ENCODE measurements at places on chromosomes 2 and 18.

DNA sequence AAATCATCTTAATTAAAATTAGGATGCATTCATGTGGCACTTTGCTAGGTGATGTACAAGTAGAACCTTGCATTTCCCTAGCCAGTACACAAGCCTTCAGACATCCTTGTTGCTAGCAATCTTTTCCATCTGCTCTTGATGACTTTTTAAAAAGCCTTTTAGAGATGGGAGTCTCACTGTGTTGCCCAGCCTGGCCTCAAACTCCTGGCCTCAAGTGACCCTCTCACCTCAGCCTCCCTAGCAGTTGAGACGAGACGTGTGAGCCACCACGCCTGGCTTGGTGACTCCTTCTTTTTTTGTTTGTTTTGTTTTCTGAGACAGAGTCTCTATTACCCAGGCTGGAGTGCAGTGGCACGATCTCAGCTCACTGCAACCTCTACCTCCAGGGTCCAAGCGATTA lies 1.7 kb upstream of the CCDC88A start:
- DNase-seq: no peak

- DNase-seq: no peak
Observed at GRCh38 chr2:151891566-151892194, 63.5 kb upstream of the ARL5A start.

DNA sequence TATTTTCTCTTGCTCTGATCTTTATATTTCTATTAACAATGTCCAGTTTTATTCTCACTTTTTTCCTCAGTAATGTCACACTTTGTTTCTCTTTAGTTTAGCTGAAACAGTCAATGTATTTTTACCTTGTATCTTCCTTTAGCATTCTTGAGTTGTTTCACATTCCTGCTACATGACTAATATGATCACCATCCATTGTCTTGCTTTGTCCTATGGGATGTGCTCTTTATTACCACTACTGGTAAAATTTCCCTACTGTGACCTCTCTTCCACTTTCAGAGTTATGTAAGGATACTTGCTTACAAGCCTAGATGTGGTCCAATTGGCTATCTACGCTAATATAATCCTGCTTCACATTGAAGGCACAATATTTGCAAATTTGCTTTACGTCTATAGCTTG lies 457.9 kb downstream of the PIK3C3 start:
- DNase-seq: no peak

DNA sequence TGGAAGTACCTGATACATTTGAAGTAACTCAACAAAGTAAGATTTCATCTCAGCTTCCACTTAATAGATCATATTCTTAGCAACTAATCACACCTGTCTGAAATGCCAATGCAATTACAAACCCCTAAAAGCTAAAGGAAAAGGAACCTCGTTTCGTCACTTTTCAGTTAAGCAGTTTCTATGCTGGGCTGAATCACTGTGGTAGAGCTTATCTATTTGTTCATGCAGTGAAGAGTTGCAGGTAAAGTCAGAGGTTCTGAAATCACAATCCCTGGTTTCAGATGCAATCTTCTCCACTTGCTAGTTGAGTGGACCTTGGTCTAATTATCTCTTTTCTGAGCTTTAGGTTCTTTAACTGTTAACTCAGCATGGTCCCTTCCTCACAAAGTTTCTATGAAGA lies 6.3 kb downstream of the HRH4 start:
- DNase-seq: no peak

DNA sequence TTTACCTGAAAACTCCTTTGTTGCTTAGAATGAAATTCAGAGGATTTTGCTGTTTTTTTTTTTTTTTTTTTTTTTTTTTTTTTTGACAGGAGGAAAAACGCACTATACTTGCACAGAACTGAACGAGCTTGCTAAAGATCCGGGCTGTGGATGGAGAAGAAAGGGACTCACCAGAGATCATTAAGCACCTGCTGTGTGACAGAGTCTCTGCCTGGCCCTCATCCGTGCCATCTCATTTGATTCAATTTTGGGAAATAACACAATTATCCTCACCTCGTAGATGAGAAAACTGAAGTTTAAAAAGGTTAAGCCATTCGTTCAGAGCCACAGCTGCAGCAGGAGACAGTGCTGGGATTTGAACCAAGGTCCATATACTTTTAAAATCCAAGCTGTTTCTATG lies 775.4 kb upstream of the ID2 start:
- DNase-seq: no peak

- DNase-seq: no peak
Observed at GRCh38 chr2:29780906-29781305, 140.5 kb downstream of the ALK start.

DNA sequence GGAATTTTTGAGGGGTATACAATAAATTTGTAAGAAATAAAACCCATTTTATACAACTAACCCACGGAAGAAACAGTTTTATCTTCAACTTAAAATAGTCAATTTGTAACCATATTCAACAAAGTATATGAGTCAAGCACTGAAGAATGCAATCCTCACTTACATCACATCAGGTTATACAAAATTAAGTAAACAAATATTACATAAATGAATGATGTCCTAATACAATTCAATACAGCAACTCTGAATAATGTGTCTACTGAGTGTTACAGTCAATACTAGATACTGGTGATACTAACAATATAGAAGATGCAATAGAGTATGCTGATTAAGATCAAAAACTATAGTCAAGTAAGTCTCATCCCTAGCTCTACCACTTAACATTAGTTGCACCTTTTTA lies 58.6 kb downstream of the FANCL start:
- DNase-seq: no peak

DNA sequence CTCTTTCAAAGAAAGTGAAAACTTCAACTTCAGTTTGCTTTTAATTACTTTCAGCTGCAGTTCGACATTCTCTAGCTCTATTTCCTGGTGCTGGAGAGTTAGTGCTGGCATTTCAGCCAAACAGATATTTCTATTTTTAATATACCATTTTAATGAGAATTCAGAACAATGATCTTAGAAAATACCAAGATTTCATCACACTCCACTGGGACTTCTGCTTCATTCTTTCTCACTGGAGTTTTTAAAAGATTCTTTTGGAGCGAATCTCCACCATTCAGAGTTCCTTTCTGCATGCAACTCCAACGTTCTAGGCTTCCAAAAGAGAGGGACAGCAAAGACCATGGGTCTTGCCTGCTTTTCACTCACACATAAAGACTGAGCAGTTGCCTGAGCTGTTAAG lies 94.2 kb downstream of the CABLES1 start:
- no peak for DNase-seq

DNA sequence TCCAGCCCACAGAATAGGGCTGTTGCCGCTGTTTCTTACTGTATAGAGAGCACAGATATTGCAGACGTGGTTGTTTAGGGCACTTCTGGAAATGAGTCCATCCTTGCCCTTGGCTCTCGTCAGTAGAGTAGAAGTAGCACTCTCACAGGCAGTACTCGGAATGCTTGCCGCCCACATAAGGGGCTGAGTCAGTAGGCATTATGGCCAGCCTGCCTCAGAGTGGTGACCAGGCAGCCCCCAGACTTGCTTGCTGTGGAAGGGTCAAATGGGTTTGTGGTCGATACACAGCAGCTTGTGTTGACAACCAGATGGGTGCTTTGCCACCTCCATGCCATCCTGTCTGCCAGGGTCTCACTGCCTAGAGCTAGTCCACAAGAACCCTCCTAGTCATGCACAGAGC lies 38.7 kb downstream of the PLEKHB2 start:
- no peak for DNase-seq

DNA sequence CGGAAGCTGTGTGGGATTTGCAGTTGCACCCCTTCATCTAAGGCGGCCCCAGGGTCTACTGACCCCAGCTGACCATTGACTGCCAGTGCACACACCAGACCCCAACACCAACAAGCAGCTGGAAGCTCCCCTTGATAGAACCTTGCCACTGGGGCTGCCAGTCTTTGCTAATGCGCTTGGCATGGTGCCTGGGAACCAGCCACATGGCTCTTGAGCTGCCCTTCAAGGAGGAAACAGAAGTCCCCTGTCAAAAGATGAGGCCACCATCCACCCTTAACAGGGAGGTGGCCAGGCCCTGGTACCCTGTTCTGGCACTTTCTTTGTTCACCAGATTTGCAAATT lies 8.6 kb downstream of the ALPI start:
- DNase-seq: no peak

DNA sequence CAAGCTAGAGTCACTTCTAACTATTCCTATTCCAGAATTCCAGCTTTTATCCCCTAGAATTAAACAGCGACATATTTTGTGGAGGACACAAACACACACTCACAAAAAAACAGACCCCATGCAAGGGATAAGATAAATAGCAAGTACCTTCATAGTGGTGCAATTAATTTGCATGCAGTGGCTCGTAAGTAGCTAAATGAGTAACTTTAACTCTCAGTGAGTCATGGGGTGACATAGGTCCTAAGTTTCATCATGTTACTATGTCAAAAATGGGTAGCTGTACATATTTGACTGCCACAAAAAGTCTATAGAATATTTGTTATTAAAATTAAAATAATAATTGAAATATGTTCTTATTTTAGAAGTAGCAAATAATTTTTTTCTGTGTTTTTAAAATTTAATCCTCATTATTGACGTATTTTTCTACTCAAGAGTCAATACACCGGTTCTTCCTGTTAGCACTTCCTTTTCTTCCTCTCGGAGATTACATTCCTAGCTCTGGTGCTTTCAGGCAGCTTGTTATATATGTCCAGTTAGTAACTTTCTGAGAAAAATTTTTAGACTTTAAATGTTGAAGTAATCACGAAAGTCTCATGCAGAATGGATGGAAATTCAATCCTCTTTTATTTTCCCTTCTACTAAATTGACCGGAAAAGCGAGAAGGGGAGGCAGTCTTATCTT lies 247.0 kb downstream of the KCNH7 start:
- DNase-seq: no peak

GRCh38 chr2:229346816-229347540 lies 75.9 kb upstream of the PID1 start:
- no peak for DNase-seq

DNA sequence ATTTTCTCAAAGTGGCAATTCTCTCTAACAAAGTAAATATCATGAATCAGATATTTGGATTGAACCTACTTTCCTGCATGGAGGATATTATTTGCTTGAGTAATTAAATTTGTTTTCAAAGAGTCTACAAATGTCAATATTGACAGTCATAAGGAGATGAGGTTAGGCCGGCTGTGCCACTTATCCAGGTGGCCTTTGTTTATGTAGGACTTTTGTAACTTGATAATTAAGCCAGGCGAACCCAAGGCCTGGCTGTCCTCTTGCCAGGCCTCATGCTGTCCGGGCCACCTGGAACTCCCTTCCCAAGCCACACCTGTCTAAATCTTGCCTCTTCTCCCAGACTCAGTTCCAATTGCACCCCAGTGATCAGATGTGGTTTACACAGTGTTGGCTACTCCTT lies 255.2 kb downstream of the ACKR3 start:
- DNase-seq: no peak

DNA sequence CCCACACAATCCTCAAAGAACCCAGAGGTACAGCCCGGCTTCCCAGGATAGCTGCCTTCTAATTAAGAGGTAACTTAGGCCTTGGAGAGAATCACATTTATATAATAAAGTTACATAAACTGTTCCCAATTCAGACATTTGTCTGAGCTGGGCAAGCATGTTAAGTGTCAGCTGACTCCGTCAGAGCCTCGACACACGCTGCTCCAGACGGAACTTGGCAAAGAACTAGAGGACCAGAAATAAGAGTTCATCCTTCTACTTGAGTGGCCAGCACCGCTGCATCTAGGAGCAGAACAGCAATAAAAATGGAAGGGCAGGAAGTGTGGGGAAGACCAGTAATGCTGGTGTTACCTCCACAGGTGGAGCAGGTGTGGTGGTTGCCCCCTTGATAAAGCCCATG lies 80.5 kb downstream of the MYO5B start:
- no peak for DNase-seq

DNA sequence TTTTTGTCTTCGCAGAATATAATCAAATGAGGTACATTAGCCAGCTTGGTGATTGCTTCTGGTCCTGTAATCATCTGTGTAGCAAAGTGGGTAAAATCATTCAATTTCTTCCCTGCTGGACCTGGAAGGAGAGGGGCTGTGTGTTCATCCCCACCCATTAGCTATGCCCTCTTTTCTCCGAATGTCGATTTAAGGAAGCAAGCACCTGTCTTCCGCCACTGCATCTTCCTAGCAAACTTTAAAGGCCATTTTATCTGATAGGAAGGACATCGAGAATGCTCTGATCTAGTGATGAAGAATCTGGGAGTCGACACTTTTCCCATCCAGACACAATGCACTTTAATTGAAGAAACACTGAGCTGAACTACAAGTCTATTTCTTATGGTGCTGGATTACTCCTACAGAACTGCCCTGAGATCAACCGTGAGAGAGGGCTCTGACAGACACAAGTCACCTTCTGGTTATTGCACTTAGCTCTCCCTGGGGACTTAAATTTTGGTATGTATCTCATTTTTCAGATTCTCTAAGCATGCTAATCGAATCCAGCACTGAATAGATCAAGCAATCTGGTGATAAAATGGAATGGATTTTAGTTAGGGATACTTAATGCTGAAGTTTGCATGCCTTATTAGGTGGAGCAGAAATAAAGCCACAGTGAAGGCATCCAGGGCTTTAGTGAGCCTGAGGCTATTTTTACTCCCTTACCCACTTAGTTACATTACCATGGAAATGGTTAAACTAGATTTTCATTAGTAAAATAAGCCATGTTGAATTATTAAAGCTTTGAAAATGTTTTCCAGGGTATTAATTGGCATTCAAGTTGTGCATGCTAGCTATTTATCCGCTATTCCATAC lies 1.3 kb downstream of the NYAP2 start:
- no peak for DNase-seq

GRCh38 chr18:64974391-64975125 lies 776.3 kb upstream of the CDH7 start:
- no peak for DNase-seq

DNA sequence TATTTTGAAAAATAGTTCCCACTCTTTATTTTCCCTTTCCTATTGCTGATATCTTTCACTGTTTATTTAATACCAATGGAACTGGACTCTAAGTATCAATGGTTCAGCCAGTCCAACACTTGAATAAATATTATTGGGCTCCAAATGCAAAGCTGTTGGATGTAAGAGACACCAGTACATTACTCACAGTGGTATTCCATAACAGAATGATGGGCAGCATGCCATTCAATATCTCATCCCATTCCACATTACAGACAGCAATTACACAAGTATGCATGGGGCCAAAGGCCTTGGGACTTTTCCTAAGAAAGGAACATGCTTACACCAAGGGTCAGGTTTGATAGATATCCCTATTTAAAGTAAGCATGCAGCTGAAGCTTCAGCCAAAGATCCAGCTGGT lies 231.9 kb downstream of the RND3 start:
- DNase-seq: no peak

DNA sequence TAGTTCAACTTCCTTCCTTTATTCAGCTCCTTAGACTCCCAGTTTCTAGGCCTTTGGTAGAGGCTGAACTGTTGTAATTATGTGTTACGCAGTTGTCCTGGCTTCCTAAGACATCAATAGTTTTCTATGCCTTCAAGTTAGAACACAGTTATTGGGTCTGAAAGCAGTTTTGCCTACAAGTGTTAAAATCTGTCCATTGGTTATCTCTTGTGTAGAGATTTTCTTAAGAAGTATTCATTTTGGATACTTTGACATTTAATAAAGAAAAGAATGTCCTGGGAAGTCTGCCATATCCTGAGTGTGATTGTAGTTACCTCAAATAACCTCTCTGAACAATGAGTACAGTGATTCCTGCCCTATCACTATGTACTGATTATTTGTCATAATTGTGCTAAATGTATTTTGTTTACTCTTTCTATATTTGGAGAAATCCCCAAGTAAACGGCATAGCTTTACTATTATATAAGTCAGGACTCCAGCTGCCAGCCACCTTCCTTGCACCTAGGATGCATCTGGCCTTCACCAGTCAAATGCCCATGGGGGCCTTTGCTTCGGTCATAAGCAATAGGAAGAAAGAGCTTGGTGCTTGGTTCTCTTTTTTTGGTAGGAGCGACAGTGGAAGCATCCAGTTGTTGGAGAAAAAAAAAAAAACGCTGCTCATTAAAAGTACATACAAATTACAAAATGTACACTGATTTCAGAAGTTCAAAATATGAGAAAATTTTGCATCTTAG lies 449.5 kb upstream of the PKDCC start:
- no peak for DNase-seq
